ENCODE measurements at places on chromosomes 1 and 21.

DNA sequence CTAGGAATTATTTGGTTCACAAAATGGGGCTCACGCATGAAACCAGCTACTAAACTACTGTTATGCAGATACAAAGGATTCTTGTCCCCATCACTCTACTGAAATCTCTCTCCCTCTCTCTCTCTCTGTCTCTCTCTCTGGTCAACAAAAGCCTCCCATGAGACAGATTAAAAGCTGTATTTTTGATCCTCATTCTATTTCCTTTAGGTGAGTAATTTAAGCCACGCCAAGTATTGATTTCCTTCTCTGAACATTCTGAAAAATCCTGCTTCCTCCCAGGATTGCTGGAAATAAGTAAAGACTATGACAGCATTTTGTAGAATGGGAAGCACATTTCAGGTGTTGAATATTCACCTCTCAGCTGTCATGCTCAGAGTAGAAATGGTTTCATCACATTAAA is 43.7 kb downstream of the PRDX6 start:
- DNase-seq, result no peak

- no peak for DNase-seq
Observed at GRCh38 chr1:203307641-203308126, 2.4 kb downstream of the BTG2 start.

DNA sequence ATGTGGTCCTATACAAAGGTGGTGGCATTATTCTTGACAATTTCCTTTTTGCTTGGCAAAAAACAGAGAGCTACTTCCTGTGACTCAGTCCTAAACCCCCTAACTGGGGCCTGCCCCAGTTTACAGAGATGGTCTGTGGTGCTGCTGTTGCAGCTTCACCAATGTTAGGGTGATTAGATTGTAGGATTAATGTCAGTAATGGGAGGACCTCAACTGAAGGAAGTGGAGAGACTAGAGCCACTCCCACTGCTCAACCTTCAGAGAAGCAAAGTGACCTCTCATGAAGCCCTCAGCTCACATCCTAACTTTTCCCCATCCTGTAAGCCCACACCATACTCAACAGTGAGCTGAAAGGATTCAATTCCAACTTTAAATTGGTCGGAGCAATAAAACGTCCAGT is 3.6 kb downstream of the S100A6 start:
- DNase-seq, result no peak

- DNase-seq, result no peak
Observed at GRCh38 chr21:29295066-29295650, 3.6 kb upstream of the BACH1 start.

GRCh38 chr1:9198538-9199361 is 35.8 kb upstream of the H6PD start:
- no peak for DNase-seq

DNA sequence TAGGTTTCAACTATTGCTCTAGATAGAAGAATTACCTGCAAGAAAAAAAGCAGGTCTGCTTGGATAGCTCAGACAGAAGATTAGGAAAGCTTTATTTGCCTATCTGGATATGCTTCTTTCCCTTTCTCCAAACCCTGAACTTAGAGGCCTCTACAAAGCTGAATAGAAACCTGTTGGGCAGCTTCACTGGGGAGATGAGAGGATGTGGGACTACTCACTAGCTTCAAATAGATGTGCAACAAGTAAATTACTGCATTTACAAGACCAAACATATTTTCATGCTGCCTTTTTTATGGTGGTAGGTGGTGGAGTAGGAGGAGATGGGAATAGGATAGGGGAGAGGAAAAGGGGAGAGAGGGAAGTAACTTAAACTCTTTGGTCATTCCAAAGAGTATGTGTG is 6.4 kb downstream of the CLCA2 start:
- no peak for DNase-seq

DNA sequence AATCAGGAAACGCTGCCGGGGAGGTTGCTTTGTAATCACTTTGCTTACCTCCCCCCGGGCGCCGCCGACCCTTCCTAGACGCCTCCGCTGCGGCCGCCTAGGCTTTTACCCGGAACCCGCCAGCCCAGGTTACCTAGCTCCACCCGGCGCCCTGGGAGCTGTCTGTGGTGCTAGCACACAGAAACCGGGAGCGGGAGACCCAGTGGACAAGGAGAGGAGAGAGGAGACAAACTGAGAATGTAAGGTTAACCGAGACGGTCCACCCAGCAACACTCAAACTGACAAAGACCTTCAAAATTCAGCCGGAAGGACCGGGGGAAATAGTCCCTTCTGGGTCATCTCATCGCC is 9.8 kb downstream of the BARHL2 start:
- no peak for DNase-seq

- DNase-seq, result no peak
Observed at GRCh38 chr21:27721675-27722074, 754.8 kb upstream of the ADAMTS5 start.

DNA sequence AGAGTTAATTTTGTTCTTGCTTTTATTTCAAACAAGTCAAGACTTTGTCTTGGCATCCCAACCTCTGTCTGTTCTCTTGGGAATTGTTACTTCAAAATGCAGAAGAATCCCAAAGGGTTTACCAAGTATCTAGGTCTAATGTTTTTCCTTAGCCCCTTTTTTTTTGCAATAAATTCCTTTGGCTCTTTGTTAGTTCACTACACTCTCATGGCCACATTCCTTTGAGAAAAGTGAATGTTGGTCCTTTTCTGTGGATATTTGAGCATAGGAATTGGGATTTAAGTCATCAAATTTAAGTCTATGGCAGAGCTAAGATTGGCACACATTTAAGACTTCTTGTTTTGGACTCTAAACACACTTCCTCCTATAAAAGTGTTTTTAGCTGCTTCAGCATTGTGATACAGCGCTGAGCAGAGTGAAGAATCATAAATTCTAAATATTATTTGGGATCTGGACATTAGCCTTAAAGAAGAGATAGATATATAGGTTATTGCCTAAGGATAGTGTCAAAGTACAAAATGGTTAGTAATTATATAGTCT is 1.9 kb downstream of the BTF3L4 start:
- DNase-seq, result no peak

DNA sequence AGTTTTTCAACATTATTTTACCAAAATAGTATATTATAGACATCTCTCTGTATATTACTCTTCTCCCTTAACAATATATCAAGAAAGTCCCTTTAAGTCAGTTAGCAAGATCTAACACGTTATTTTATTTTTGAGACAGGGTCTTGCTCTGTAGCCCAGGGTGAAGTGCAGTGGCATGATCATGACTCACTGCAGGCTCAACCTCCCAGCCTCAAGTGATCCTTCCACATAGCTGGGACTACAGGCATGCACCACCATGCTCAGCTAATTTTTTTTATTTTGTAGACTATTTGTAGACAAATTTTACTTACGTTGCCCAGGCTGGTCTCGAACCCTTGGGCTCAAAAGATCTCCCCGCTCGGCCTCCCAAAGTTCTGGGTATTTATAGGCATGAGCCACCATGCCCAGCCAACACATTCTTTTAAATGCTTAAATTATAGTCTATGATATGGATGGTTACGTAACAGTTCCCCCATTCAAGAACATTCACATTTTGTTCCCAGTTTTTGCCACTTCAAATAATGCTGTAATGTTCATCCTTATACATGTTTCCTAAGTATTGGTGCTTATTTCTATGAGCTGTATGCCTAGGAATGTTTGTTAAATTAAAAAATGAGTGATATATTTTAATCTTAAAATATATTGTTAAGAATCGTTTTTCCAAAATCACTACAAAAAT is 70.4 kb downstream of the TUT4 start:
- no peak for DNase-seq

- no peak for DNase-seq
Observed at GRCh38 chr21:38434913-38435533, 63.3 kb downstream of the ERG start.

- no peak for DNase-seq
Observed at GRCh38 chr1:232557096-232557495, 72.8 kb downstream of the SIPA1L2 start.

DNA sequence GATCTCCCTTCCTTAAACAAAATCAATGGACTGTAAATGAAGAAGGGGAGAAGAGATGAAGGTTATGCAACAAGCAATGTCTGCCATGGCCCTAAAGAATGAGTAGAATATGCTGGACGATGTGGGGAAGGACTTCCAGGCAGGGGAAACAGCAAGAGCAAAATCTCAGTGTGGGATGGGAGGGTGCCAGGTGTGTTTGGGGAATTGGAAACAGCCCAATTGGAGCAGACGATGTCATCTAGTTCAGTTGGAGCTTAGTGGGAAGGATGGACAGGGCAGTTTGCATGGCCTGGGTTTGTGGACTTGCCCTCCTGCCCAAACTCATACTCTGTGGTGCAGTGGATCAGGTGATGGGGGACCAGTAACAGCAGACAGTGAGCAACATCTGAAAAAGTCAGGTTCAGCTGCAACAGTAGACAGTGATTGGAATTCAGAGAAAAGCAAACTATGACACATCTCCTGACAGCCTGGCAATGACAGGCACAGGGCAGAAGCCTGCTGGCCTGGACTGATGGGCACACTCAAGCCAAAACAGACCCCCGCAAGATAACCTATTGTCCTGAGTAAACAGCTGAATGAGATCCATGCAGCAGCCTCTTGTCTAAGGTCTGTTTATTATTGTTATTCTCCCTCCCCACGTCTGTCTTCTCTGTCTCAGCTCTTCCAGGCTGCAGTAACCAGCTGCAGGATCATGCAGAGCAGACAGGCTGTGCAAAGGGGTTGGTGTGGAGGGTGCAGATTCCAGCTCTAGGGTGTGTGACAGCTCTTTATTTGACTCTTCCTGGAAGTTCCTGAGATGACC is 50.5 kb upstream of the PRELP start:
- DNase-seq, result no peak

DNA sequence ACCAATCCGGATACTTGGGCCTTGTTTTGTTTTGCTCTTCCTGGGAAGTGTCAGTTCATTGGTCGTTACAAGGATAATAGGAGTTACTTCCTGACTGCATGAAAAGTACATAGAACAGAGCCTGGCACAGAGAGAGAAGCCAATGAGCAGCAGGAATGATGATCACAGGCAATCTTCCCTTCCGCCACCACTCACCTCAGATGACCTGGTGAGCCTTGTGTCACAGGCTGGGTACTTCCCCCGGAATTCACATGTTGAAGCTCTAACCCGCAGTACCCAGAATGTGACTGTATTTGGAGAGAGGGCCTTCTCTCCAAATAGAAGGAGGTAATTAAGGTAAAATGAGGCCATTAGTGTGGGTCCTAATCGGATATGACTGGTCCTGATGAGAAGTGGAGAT is 18.8 kb upstream of the GPR137B start:
- no peak for DNase-seq

GRCh38 chr1:151346082-151346768 is 827 bp downstream of the RFX5 start:
- DNase-seq, result no peak

- DNase-seq, result no peak
Observed at GRCh38 chr1:112549590-112549989, 40.8 kb downstream of the WNT2B start.

- no peak for DNase-seq
Observed at GRCh38 chr21:24076179-24076578, 1531.1 kb downstream of the MRPL39 start.

GRCh38 chr1:62439652-62440371 is 3.0 kb downstream of the USP1 start:
- DNase-seq, result no peak

GRCh38 chr1:150973836-150974579 is 627 bp downstream of the CERS2 start:
- no peak for DNase-seq

GRCh38 chr1:108947871-108948525 is 15.3 kb downstream of the CLCC1 start:
- DNase-seq, result no peak

- no peak for DNase-seq
Observed at GRCh38 chr1:41891199-41891896, 27.4 kb downstream of the HIVEP3 start.

DNA sequence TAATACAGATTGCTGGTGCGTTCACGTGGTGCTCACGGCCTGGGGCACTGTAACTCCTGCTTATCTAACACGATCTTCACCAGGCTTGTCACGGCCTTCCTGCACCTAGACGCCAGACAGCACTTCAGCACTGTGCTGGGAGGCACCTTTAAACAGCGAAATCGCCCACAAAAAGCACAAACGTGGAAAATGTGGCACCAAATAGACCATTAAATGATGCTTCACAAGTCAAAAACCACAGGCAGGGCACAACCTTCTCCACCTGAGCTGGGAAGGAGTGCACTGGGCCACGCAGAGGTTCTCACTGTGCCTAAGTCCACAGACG is 20.0 kb downstream of the IBA57 start:
- DNase-seq, result no peak

GRCh38 chr1:156885314-156885713 is 8.2 kb upstream of the PEAR1 start:
- no peak for DNase-seq

- DNase-seq, result no peak
Observed at GRCh38 chr1:162908780-162909179, 47.8 kb upstream of the CCDC190 start.

DNA sequence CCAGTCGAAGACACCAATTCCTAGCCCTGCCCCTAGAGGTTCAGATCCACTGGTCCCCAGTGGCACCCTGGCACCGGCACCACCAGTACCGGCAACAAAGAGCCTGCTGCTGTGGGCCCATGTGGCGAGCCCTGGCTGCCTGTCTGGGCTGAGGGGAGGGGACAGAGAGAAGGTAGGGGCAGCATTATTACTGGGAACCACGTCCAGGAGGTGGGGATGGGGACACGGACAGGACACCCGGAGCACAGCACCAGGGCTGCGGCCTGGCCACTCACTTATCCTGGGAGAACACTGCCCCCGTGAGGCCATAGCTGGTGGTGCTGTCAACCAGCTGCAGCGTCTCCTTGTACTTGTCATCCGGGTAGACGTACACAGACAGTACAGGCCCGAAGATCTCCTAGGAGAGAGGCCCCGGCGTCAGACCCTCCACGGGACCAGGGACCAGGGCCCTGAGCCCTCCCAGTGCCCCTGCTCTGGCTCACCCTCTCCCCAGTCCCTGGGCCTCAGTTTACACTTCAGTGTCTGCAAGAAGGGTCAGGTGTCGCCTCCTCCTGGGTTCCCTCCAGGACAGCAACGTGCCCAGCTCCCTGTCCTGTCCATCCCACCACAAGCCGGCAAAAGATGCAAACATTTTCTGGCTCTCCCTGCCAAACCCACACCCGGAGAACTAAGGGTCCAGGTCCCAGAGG is 15.8 kb upstream of the TAS1R2 start:
- DNase-seq, result peak; percentile 81

DNA sequence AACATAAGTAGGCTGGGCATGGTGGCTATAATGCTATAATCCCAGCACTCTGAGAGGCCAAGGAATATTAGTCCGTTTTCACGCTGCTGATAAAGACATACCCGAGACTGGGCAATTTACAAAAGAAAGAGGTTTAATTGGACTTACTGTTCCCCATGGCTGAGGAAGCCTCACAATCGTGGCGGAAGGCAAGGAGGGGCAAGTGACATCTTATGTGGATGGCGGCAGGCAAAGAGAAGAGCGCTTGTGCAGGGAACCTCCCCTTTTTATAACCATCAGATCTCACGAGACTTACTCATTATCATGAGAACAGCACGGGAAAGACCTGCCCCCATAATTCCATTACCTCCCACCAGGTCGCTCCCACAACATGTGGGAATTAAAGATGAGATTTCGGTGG is 28.5 kb downstream of the PTGFRN start:
- DNase-seq, result no peak

- DNase-seq, result no peak
Observed at GRCh38 chr1:93447481-93448291, at the start of gene FNBP1L. FNBP1L (plus strand) TSS chr1:93448118; CDS start chr1:93448282, 164 bp downstream.
